Neural crest cell (in vitro differentiated cells): ENCODE measurements at places on chromosomes 7 and 10.

DNA sequence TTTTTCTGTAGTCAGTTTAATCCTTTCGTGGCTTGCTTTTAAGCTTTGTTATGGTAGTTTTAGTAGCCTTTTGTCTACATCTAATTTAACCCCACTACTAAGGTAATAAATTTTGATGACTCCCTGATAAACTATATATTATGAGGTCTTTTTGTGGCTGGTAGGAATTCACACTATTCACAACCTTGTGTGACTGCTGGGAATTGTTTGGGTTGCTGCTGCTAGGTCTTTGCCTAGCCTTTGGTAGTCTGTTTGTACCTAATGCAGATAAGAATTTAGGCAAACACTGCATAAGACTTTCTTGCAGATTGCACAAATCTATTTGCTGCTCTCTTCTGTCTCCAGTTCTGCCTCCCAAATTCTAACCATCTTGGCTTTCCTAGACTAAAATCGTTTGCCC is 58.3 kb downstream of the SHOC2 start:
- DNase-seq = no peak
- H3K27ac ChIP-seq = no peak overlapping the region
- H3K4me1 ChIP-seq = no peaks in the 10 kb centered on the region
- H3K27me3 ChIP-seq = no peaks in the 10 kb centered on the region
- peaks cover 20% of the 10 kb centered on the region for H3K36me3 ChIP-seq

GRCh38 chr7:159102681-159103381 is 41.8 kb downstream of the VIPR2 start:
- H3K4me1 ChIP-seq = peaks cover 4% of the 10 kb centered on the region
- no peaks in the 10 kb centered on the region for H3K27me3 ChIP-seq
- peaks cover 5% of the 10 kb centered on the region for H3K36me3 ChIP-seq
- H3K27ac ChIP-seq = peak overlapping the region; percentile 83
- DNase-seq = no peak

DNA sequence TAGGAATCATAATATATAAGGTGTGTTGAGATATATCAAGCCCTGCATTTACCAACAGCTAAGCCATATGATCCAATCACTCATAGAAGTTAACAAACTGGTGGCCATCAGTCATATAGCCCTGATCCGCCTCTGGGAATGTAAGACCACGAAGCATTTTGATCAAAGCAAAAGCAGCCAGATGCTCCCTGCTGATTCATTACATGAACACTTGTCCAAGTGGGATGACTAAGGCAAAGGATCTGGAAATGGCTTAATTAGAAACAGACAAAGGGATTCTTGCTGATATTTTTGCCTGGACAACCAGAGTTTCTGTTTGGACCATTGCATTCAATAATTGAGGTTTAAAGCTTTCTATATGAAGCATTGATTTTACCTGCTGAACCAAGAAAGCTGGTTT is 535.5 kb downstream of the GPAM start:
- H3K4me1 ChIP-seq = peaks cover 8% of the 10 kb centered on the region
- H3K4me3 ChIP-seq = no peak overlapping the region
- peaks cover 2% of the 10 kb centered on the region for H3K27me3 ChIP-seq
- H3K27ac ChIP-seq = no peak overlapping the region
- peaks cover 7% of the 10 kb centered on the region for H3K36me3 ChIP-seq

GRCh38 chr7:75042286-75042685 is 31.3 kb downstream of the RCC1L start:
- no peaks in the 10 kb centered on the region for H3K27me3 ChIP-seq
- H3K4me3 ChIP-seq = no peak overlapping the region
- peak overlapping the region; percentile 19 for H3K27ac ChIP-seq
- no peaks in the 10 kb centered on the region for H3K36me3 ChIP-seq

DNA sequence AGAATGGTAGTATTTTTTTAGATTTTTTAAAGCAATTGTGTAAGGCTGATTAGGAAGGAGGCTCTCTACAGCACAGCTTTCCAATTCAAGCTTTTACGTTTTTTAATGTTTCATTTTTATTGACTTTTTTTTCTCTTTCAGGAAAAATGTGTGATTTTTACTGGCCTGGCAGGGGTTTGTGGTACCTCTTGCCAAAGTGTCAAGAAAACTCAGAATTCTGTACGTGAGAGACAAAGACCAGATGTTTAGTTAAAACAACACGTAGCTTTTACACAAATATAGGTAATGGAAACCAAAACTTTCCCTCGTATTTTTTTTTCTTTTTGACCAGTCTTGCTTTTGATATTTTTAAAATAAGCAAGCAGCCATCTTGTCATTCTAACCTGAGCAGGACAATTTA is 6.0 kb upstream of the NPVF start:
- no peaks in the 10 kb centered on the region for H3K4me1 ChIP-seq
- no peaks in the 10 kb centered on the region for H3K27me3 ChIP-seq

DNA sequence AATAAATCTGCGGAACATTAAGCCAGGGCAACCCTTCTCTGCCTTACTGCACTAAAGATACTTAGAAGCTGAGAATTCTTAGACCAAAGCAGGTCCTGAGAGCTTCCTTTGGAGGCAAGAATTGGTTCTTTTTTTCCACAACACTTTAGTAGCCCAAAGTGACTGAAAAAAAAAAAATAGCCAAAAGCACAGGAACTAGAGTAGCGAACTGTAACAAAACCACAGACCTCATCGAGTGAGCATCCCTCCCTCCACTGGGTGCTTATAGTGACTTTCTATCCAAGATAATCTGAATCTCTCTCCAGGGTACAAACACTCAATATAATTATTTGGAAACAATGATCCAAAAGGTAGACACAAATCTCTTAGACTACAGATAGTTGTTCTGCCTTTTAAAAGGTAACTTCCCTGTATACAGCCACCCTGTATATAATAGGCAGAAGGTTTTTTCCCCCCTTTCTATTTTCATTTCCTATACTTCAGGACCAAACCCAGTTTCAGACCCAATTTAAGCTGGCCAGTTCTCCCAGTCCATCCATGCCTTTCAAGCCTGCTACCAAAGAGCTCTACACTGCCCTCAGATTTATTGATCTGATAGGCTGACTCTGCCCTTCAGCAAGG is 31.6 kb upstream of the KCNIP2 start:
- H3K36me3 ChIP-seq = peaks cover 5% of the 10 kb centered on the region
- no peak for DNase-seq
- H3K27ac ChIP-seq = no peak overlapping the region

- H3K27ac ChIP-seq = no peak overlapping the region
- no peaks in the 10 kb centered on the region for H3K27me3 ChIP-seq
- no peaks in the 10 kb centered on the region for H3K4me1 ChIP-seq
- DNase-seq = peak; percentile 56
Measured at GRCh38 chr7:20172736-20173334, 44.3 kb downstream of the MACC1 start.

GRCh38 chr10:93079663-93080349 is 6.1 kb downstream of the CYP26A1 start:
- DNase-seq = no peak
- no peaks in the 10 kb centered on the region for H3K36me3 ChIP-seq
- peaks cover 56% of the 10 kb centered on the region for H3K27me3 ChIP-seq
- H3K4me3 ChIP-seq = no peak overlapping the region
- H3K27ac ChIP-seq = no peak overlapping the region

GRCh38 chr10:4243651-4244050 is 458.6 kb upstream of the KLF6 start:
- peaks cover 35% of the 10 kb centered on the region for H3K4me1 ChIP-seq
- no peak overlapping the region for H3K4me3 ChIP-seq
- H3K27ac ChIP-seq = no peak overlapping the region
- DNase-seq = no peak

DNA sequence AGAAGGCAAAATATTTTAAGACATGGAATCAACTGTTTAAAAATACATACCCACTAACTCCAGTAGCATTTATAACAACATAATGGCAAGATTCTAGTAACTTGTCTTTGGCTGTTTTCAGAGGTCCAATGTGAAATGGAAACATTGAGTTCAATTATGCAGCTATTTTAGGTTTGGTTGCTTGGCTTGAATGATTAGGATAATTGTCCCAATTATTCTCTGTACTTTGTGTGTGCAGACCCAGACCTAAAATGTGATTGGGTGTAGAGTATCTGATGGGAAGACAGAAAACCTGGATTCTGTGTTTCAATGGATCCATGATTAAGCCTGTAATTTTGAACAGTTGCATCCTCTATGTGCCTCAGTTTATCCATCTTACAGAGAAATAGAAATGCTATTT is 392.7 kb upstream of the NFE2L3 start:
- H3K4me1 ChIP-seq = peaks cover 54% of the 10 kb centered on the region
- no peaks in the 10 kb centered on the region for H3K27me3 ChIP-seq
- no peak overlapping the region for H3K4me3 ChIP-seq
- no peaks in the 10 kb centered on the region for H3K36me3 ChIP-seq
- DNase-seq = no peak

GRCh38 chr10:88409236-88409635 is 173.9 kb downstream of the RNLS start:
- no peak overlapping the region for H3K4me3 ChIP-seq
- no peaks in the 10 kb centered on the region for H3K27me3 ChIP-seq

DNA sequence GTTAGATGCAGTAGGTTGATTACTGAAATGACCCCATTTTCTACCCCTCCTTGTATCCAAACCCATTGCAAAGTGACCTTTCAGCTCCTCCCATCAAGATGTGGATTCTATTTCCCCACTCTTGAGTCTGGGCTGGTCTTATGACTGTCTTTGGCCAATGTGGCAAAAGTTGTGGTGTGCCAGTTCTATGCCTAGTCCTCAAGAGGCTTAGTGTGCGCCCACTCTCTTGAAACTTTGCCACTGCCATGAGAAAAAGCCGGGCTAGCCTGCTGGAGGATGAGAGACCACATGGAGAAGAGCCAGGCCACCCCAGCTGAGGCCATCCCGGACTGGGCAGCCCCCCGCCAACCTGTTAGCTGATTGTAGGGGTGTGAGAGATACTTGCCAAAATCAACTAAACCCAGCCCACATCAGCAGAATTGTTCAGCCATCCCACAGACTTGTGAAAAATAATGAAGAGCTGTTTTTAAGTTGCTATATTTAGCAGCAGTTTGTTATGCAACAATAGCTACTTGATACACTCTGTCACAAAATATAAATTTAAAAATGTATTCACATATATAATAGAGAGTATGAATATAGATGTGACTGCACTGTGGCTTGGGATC is 131.0 kb upstream of the PALS2 start:
- no peak for DNase-seq
- H3K36me3 ChIP-seq = no peaks in the 10 kb centered on the region
- H3K4me1 ChIP-seq = no peaks in the 10 kb centered on the region
- H3K4me3 ChIP-seq = no peak overlapping the region
- no peak overlapping the region for H3K27ac ChIP-seq
- H3K27me3 ChIP-seq = no peaks in the 10 kb centered on the region

GRCh38 chr7:128855559-128855958 is 7.1 kb upstream of the ATP6V1F start:
- DNase-seq = no peak
- H3K36me3 ChIP-seq = no peaks in the 10 kb centered on the region

DNA sequence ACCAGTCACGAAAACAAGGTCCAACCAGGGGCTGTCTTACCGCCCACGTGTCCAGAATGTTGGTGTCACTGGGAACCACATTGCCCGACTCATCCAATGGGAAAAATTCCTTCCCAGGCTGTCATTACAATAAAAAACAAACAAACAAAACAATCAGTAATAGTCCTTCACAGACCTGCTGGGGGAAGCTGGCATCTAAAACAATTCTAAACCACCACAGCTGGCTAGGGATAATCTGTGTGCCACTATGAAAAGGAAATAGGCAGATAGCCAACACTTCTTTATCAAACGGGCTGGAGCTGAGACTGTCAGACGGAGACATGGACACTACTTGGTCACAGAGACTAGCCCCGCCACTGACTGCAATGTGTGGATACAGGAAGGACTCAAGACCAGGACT is 9.2 kb downstream of the AKR1B1 start:
- no peak overlapping the region for H3K27ac ChIP-seq
- no peak overlapping the region for H3K4me3 ChIP-seq
- peaks cover 25% of the 10 kb centered on the region for H3K4me1 ChIP-seq
- no peak for DNase-seq

DNA sequence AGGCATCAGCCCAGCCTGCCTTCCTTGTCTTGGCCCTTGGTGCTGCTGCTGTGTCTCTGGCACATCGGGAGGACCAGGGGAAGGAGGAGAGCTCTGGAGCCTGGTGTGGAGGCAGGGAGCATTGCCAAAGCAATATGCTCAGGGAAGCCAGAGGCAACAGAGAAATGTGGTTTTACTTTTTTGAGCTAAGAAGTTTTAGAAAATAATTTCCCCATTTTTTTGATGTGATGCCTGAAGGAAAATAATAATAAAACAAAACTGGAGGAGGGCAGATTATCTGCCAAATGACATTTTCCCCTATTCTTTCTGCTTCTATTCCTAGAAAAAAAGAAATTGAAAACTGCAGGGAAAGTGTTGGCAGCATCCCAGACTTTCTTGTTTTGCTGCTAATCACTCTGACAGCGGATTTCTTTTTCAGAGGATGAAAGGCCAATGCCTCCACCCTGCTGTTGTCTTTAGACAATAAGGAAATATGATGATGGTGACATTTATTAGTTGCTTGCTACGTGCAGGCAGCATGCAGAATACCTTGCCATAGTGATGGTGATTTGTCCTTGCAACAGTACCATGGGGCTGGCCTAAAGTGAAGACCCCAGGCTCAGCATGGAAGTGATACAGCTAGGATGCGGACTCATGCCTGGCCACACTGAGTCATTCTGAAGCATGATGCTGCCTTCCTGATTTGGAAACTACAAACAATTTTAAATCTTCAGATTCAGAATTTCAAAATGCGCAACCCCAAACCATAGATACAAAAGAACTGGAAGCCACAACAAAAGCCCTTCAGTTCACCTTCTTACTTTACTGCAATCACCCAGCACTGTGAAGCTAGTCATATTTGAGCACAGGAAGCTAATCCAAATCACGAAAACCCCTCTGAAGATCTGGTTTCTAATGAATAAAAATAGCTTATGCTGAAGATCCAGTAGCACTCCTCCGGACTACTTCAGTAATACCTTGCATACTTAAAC is 260.2 kb upstream of the TMEM72 start:
- H3K4me3 ChIP-seq = no peak overlapping the region
- H3K36me3 ChIP-seq = no peaks in the 10 kb centered on the region
- no peaks in the 10 kb centered on the region for H3K27me3 ChIP-seq
- no peaks in the 10 kb centered on the region for H3K4me1 ChIP-seq
- DNase-seq = no peak

DNA sequence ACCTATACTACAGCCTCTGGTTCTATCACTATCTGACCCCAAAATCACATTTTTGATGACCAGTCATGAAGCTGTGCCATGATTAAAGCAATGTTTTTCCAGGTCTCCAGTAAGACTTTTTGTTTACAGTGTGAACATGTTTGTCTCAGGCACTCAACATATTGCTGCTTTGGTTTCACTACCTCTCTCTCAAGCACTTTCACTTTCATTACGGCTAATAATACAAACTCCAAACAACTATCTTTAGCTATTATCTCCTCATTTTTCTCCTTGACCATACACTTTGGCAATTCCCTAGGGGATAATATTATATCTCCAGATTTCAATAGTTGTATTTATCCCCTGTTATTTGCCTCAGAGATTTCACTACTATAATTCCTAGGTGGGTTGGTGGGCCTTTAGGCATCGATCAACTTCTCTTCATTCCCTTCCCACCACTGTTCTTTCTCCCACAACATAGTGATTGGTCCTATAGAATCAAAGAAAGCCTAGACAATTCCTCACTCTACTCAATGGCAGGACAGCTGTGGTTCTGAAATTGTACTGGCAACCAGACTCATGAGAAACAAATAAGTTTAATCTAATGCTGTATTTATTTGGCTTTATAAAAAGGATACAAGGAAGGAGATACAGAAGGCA is 261.4 kb upstream of the ZWINT start:
- H3K27me3 ChIP-seq = no peaks in the 10 kb centered on the region
- H3K4me3 ChIP-seq = no peak overlapping the region
- H3K36me3 ChIP-seq = no peaks in the 10 kb centered on the region
- DNase-seq = no peak
- no peaks in the 10 kb centered on the region for H3K4me1 ChIP-seq
